ENCODE measurements at places on chromosomes 4 and X. TPM values are rescaled to one million over a fixed set of nuclear protein-coding genes. Genes with fewer than 3 reads are reported as not detected.

The PAGE5 gene
- not detected for total RNA-seq

DNA sequence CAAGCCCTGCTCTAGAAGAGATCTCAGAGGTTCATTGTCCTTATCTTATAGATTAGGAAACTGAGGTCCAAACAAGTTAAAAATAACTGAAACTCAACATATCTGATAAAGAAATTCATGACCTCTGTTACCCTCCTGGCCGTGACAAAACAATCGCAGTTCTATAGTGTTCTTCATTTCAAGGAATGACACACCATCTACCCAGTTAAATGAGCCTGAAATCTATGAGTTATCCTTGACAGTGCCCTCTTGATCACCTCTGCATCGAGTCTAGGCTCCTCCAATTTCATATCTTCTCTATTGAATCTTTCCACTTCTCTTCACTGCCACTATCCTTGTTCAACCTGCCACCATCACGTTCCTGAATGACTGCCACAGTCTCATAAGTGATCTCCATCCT, 325.3 kb upstream of the TEX13C start:
- no peaks in the 10 kb centered on the region for H3K36me3 ChIP-seq
- H3K4me3 ChIP-seq, result no peak overlapping the region
- no peaks in the 10 kb centered on the region for H3K27me3 ChIP-seq
- no peak for DNase-seq

The MAGEB2 gene
- not detected for total RNA-seq

- no peaks in the 10 kb centered on the region for H3K27me3 ChIP-seq
- H3K4me3 ChIP-seq, result peak overlapping the region; percentile 80
- peaks cover 22% of the 10 kb centered on the region for H3K4me1 ChIP-seq
- peak overlapping the region; percentile 100 for H3K27ac ChIP-seq
Measured at GRCh38 chr4:77819404-77819842, 255 bp upstream of the CNOT6L start.

DNA sequence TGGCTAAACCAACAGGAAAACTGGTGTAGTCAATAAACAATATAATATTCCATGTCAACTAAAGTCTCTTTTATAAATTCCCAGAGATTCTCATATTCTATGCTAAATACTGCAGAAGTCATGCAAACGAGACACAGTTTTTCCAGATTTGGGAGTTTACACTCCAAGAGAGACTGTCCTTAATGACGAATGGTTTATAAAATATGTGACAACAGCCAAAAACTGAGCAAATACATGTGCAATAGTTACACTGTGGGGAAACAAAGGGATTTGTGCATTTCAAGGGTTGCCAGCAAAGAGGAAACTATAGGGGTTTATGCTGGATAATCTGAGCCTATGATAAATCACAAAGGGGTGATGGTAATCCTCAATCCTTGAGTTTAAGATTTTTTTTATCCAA, 75.7 kb downstream of the GPC4 start:
- H3K4me3 ChIP-seq, result no peak overlapping the region
- no peaks in the 10 kb centered on the region for H3K4me1 ChIP-seq
- no peaks in the 10 kb centered on the region for H3K27me3 ChIP-seq
- no peak for DNase-seq
- no peak overlapping the region for H3K27ac ChIP-seq

The LDB2 gene
- total RNA-seq, result 62.7 TPM

- peaks cover 11% of the 10 kb centered on the region for H3K4me1 ChIP-seq
- H3K36me3 ChIP-seq, result peaks cover 2% of the 10 kb centered on the region
- no peak overlapping the region for H3K27ac ChIP-seq
- H3K4me3 ChIP-seq, result no peak overlapping the region
- no peaks in the 10 kb centered on the region for H3K27me3 ChIP-seq
Measured at GRCh38 chr4:151703401-151703800, 57.4 kb downstream of the GATB start.

DNA sequence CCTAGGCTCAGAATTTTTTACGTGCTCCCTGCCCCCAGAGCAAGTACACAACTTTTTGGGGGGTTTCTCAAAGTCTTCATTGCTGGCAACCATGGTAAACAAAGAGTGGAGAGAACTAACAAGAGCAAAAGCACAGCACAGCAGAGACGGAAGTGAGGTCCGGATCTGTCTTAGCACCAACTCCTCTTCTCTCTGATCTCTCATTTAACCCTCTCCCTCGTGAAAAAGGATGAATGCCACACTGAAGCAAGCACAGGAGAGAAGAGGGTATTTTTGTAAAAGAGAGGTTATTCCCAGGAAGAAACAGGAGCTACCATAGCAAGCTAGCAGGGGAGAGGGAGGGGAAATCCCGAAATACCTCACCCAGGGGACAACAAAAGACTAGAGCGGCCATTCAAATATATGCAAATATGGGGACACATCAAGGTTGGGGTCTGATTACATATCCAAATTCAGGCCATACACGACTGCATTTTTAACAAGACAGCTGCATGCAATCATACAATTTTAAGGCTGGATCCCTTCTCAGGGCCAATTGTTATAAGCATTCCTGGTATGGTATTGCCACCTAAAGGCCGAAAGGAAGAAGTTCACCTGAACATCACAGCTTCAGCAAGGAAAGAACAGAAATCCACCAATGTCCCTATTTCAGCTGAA, 46.6 kb downstream of the CD40LG start:
- H3K4me1 ChIP-seq, result no peaks in the 10 kb centered on the region
- H3K4me3 ChIP-seq, result no peak overlapping the region
- no peak for DNase-seq
- no peak overlapping the region for H3K27ac ChIP-seq

DNA sequence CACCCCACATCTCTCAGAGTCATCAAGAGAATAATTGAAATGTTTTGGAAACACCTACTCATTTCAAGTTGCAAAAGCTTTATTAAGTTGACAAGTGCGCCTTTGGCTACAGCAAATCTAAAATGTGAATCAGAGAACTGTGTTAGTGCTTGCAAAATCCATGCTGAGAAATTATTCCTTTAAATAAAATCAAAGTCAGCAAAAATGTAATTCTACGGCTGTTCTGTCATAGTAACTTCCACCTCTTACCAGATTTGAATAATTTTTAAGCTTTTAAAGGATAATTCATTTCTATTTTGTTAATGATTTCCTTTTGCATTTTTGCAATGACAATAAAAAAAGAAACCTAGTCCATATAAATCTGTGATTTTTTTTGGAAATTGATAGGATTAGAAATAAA, 1779.1 kb downstream of the STIM2 start:
- H3K36me3 ChIP-seq, result no peaks in the 10 kb centered on the region
- DNase-seq, result no peak
- H3K27me3 ChIP-seq, result no peaks in the 10 kb centered on the region
- no peak overlapping the region for H3K4me3 ChIP-seq
- no peak overlapping the region for H3K27ac ChIP-seq
- H3K4me1 ChIP-seq, result no peaks in the 10 kb centered on the region

GRCh38 chr4:117637347-117637746, 396.9 kb upstream of the NDST3 start:
- no peak for DNase-seq
- no peaks in the 10 kb centered on the region for H3K36me3 ChIP-seq
- H3K27ac ChIP-seq, result no peak overlapping the region
- no peak overlapping the region for H3K4me3 ChIP-seq
- H3K27me3 ChIP-seq, result no peaks in the 10 kb centered on the region

DNA sequence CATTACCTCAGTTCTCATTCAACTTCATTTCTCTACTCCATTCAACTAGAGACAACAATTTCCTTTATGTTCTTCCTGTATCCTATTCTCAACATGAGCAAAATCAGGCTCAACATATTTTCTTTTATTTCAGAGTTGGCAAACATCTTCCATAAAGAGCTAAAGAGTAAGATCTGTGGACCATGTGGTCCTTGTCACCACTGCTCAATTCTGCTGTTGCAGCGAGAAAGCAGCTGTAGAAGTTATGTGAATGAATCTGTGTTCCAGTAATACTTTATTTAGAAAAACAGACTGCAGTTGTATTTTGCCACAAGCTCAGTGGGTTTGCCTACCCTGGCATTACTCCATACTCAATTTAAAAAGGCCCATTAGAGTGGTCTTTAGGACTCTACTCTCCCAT, 2057.3 kb downstream of the ARAP2 start:
- H3K4me3 ChIP-seq, result no peak overlapping the region
- no peaks in the 10 kb centered on the region for H3K4me1 ChIP-seq
- no peak for DNase-seq
- H3K27me3 ChIP-seq, result no peaks in the 10 kb centered on the region

GRCh38 chr4:113303315-113303714, 253.9 kb downstream of the ANK2 start:
- no peaks in the 10 kb centered on the region for H3K4me1 ChIP-seq
- no peak for DNase-seq
- H3K27ac ChIP-seq, result no peak overlapping the region
- no peaks in the 10 kb centered on the region for H3K27me3 ChIP-seq
- H3K4me3 ChIP-seq, result no peak overlapping the region
- no peaks in the 10 kb centered on the region for H3K36me3 ChIP-seq

The SYNPO2 gene
- total RNA-seq, result 177 TPM

DNA sequence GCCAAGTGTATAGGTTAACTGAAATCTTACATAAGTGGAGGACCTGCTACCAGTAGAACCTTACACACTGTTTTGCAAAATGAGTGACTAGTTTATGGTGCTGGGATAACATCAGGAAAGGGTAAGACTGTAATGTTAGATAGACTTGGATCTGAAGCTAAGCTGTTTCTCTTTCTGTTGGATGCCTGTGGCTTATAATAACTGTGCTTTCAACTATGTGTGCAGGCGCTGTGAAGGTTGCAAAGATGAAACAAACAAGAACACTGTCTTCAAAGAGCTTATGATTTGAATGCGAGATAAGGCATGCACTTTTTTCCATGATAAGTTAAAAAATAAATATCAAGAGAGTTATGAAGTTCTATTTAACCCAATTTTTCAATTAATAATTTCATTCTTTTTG, 34.5 kb upstream of the LCORL start:
- no peaks in the 10 kb centered on the region for H3K36me3 ChIP-seq
- DNase-seq, result no peak
- no peak overlapping the region for H3K4me3 ChIP-seq
- no peak overlapping the region for H3K27ac ChIP-seq
- H3K4me1 ChIP-seq, result no peaks in the 10 kb centered on the region
- no peaks in the 10 kb centered on the region for H3K27me3 ChIP-seq

DNA sequence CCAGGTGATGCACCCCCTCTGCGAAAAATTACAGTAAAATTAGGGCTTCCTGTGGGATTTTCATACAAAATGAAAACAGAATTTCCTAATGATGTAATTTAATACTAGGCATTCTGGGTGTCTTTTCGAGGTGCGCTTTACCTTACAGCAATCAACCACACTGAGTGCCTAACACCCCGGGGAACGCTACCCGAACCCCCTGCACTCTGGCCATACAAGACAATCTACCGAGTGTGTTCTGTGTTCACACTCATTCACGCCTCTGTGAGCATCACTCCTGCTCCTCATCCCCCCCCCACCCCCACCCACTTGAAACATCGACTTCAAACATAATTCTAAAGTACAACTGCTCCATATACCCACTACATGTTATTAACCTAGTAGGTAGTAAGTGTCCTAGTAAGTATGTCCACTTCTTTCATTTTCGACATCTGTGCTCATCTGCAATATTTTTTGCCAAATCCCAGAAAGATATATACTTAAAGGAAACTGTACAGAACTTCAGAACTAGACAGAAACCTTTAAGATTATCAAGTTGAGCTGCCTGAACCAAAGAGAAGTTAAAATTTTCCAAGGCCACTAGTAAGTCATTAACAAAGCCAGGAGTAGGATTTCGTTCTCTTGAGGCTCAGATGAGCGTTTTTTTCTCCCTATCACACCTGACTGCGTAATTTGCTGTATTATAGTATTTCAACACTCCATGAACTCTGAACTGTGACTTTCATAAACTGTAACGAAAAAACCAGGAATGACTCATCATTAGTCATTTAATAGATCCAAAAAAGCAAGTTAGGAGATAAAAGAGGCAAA, 80.0 kb downstream of the FAT1 start:
- no peaks in the 10 kb centered on the region for H3K36me3 ChIP-seq
- no peaks in the 10 kb centered on the region for H3K27me3 ChIP-seq
- no peak overlapping the region for H3K4me3 ChIP-seq
- H3K4me1 ChIP-seq, result peaks cover 3% of the 10 kb centered on the region
- no peak for DNase-seq

The TRIM2 gene
- 32.4 TPM for total RNA-seq

- H3K27me3 ChIP-seq, result peaks cover 6% of the 10 kb centered on the region
- no peak overlapping the region for H3K27ac ChIP-seq
- no peaks in the 10 kb centered on the region for H3K4me1 ChIP-seq
- no peak for DNase-seq
- no peak overlapping the region for H3K4me3 ChIP-seq
Measured at GRCh38 chr4:165514739-165515138, 135.9 kb downstream of the CPE start.

The NOX1 gene
- not detected for total RNA-seq

DNA sequence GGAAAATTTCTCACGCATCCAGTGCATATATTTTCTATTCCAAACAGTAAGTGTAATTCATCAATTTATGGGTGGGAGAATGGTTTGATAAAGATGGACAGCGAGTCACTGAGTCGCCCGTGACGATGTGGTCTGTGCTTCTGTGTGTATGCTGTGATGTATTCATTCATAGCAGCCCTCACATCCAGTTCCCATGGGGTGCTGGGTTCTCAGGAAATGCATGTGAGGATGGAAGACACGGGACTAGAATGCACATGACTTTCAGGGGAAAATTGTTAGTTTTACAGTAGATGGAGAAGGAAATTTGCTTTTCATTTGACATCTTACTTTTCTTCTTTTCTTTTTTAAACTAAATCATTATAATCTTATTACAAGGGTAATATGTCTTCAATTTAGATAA, 152.9 kb downstream of the STOX2 start:
- no peaks in the 10 kb centered on the region for H3K27me3 ChIP-seq
- H3K4me1 ChIP-seq, result no peaks in the 10 kb centered on the region
- no peak for DNase-seq
- H3K36me3 ChIP-seq, result peaks cover 18% of the 10 kb centered on the region

DNA sequence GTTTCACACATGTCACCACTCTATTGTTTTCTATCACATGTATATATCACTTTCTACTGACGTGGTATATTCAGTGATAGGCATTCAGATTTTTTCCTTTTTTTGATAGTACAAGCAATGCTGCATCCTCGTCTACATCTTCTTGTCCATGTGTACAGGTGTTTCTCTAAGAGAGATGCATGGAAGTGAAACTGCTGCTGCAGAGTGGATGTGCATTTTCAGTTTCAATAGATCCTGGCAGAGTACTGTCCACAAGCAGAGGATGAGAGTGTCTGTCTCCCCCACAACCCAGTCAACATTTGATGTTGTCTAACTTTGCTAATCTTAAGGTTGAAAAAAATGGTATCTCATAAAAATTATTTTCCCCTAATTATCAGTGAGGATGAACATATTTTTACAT, 194.0 kb upstream of the CASK start:
- DNase-seq, result no peak
- no peak overlapping the region for H3K27ac ChIP-seq
- no peaks in the 10 kb centered on the region for H3K4me1 ChIP-seq
- no peak overlapping the region for H3K4me3 ChIP-seq
- H3K36me3 ChIP-seq, result no peaks in the 10 kb centered on the region

The PABPC1L2B gene
- total RNA-seq, result not detected
